CD8-positive, alpha-beta T cell (primary cell): ENCODE measurements at places on chromosomes 3 and 15.

- no peak for DNase-seq
These were observed 866.0 kb downstream of the MCTP2 start for GRCh38 chr15:95097361-95097760.

- no peak for DNase-seq
These were observed 214.6 kb downstream of the SLCO3A1 start for GRCh38 chr15:92068121-92068520.

GRCh38 chr3:31903686-31904431 lies 77.2 kb downstream of the OSBPL10 start:
- no peak for DNase-seq

GRCh38 chr3:129470861-129471260 lies 30.8 kb downstream of the IFT122 start:
- DNase-seq = no peak

DNA sequence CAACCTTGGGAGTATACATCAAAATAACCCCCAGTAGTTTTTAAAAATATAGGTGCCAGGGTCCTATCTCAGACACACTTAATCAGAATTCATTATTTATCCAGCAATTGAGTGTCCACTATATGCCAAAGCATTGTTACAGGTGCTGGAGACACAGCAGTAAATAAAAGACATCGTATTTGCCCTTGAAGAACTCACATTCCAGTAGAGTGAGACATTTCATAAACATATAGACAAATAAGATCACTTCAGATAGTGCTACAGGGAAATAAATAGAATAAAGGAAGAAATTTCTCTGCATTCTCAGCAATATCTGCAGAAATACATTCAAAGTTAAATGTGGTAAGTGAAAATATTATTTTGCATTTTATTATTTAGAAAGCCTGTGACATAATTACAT lies 34.1 kb upstream of the ANKRD28 start:
- no peak for DNase-seq

DNA sequence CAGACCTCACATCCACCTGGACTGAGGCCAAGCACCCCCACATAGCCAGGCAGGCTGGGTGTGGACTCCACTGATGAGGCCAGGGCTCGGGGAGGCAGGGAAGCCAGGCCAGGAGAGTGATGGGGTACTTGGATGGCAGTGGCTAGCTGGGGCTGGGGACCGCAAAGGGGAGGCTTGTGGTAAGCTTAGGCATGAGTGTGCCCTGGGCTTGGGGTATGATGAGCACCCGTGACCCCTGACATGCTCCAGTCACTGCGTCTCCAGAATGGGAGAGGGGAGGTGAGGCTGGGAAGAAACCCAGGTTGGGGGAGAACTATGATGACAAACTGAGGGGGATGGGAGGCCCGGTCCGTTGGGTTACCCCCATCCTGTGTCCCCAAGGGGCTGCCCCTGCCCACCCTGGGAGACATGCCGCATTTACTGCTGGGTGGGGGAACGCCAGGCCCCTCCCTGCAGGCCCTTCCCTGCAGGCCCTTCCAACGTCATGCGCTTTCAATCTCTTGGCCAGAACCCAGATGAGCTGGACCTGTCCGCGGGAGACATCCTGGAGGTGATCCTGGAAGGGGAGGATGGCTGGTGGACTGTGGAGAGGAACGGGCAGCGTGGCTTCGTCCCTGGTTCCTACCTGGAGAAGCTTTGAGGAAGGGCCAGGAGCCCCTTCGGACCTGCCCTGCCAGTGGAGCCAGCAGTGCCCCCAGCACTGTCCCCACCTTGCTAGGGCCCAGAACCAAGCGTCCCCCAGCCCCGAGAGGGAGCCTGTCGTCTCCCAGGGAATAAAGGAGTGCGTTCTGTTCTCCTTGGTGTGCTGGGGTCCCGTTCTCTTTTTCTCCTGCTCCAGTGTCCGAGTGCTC lies 34.1 kb downstream of the TSPAN3 start:
- DNase-seq = no peak

GRCh38 chr3:138381950-138382715 lies 33.8 kb downstream of the MRAS start:
- no peak for DNase-seq

DNA sequence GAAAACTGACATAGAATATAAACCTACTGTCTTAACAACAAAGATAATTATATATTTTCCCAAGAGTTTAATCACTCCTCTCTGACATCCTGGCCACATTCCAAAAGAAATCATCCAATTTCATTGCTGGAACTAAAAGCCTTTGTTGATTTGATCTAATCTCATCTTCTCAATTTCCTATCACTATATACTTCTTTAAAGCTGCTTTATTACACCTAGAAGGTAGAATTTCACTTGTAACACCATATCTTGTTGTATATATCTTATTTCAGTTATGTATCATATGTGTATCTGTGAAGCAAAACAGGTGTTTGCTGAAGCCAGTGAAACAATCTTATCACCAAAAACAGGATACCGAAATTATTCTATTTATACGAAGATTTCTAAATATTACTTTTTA lies 740.2 kb downstream of the ROBO1 start:
- no peak for DNase-seq

- no peak for DNase-seq
These were observed 3.3 kb downstream of the TMEM115 start for GRCh38 chr3:50355829-50356552.

- no peak for DNase-seq
These were observed 4.0 kb downstream of the GNB4 start for GRCh38 chr3:179447251-179447650.

DNA sequence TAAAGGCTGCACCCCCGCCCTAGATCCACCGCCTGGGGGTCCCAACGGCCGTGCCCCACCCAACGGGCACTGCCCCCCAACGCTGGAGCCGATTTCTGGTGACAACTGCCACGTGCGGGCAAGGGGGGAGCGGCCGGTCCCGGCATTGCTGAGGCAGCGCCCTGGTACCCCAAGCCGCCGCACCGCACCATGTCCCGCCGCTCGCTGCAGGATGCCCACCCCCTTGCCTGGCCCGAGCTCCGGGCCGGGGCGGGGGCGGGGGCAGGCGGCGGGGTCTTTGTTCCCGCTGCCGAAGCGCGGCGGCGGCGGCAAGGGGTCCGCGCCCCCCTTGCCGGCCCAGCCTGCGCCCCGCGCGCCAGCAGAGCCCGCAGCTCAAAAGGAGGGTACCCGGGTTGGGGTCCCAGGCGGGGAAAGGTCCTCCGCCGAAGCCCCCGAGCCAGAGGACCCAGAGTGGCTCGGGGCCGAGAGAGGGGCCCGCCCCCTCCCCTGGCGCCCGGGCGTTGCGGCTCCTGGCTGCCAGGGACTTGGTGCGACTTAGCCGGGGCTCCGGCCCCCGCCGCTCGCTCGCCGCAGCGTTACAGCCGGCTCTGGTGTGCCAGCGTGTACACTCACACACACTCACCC lies 678 bp downstream of the SEMA7A start:
- DNase-seq = peak; percentile 38

- peak; percentile 42 for DNase-seq
These were observed 2.4 kb downstream of the TSC22D2 start for GRCh38 chr3:150410311-150411105.

DNA sequence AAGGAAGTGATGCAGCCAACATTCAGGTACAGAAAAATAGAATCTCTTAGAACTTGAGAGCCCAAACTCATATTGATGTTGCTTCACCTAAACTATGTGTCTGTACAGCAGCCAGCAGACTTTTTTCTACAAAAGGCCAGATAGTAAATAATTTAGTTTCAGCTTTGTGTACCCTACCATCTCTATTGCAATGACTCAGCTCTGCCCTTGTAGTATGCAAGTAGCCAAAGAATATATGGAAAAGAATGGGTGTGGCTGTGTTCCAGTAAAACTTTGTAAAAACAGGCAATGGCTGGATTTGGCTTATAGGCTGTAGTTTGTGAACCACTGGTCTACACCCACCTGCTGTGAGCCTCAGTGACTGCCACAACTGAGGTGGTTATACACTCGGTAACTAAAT lies 392.5 kb upstream of the RARB start:
- no peak for DNase-seq

DNA sequence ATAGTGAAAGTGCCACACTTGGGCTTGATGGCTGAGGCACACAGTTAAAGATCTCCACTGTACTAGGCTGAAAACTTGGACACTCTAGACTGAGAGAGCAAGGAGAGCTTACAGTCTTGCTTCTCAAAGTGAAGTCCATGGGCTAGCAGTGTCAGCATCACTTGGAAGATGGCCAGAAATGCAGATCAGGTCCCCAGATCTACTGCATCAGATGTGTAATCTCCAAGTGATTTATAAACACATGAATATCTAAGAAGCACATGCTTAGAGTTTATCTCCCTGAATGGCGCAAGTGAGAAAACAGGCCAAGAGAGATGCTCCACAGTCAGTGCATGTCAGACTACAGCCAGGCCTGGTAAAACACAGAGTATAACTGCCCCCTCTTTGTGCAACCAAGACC lies 308.6 kb downstream of the CLSTN2 start:
- DNase-seq = no peak

- DNase-seq = no peak
These were observed 15.2 kb upstream of the ACTC1 start for GRCh38 chr15:34810443-34811129.

DNA sequence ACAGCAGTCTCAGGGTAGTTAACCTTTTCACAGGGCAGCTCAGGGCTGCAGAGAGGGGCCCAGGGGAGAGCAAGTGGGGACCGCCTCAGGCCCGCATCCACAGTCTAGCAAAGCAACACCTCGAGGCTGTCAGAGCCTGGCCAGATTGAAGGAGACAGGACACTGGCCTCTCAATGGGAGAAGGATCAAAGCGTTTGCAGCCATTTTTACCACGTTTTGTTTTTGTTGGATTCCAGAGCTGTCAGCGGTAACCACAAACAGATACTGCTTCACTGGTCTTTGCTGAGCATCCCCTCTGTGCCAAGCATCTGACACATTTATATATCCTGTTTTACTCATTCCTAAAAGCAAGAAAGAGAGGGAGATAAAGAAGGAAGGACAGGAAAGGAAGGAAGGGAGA lies 153.8 kb downstream of the SHQ1 start:
- no peak for DNase-seq

DNA sequence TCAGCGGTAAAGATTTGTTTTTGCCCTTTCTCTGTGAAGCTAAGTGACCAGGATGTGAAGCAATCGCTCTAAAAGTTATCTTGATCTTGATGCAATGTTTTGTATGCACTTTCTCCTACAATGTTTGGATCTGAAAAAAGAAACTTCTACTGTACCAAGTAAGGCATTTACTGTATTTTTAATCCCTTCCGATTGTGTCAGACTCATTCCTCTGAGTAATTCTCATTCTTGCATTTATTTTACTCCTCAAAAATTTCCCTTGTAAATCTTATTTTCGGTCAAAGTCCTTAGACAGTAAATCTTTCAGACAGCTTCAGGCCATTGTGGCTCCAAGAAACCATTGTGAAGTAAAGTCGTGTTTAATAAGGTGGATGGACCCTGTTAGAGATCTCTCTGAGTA lies 141.9 kb downstream of the TP63 start:
- no peak for DNase-seq

GRCh38 chr3:51727500-51727899 lies 20.6 kb downstream of the GRM2 start:
- no peak for DNase-seq

DNA sequence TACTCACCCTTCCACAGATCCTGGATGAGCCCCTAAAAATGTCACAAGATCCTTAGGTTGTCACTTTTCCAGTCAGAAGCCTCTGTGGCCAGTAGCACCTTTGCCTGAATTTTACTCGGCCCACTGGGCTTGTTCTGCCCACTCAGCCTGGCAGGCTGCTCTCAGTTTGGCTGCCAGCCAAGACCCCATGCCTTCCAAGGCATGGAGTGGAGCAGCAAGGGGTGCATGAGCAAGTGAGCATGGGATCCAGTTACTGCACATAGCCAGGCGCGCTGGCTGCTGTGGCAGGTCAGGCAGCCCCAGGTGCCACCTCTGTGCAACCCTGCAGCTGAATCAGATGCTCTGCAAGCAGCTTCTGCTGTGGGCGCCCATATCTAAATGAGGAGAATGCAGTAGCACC lies 79.3 kb downstream of the CGGBP1 start:
- no peak for DNase-seq

GRCh38 chr3:37029516-37030163 lies 36.3 kb downstream of the MLH1 start:
- no peak for DNase-seq

- DNase-seq = no peak
These were observed 64.9 kb upstream of the PRICKLE2 start for GRCh38 chr3:64290161-64290560.

- DNase-seq = no peak
These were observed 57.0 kb upstream of the NR2F2 start for GRCh38 chr15:96273317-96274086.

- no peak for DNase-seq
These were observed 2.2 kb downstream of the BTBD1 start for GRCh38 chr15:83064859-83065258.

DNA sequence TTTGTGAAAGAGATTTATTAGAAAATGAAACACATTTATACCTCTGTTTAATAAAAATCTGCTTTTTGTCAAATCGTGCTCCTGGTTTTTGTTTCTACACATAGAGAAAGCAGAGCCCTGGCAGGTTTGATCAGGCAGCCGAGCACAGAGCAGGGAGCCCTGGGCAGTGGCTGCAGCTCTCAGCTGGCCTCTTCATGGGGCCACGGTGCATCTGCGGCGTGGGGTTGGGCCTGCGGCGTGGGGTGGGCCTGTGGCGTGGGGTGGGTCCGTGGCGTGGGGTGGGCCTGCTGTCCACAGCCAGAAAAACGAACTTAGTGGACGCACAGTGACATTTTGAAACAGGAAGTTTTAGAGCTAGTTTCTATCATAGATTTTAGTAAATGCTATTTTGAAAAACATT lies 10.6 kb downstream of the GOLGA6L2 start:
- no peak for DNase-seq

DNA sequence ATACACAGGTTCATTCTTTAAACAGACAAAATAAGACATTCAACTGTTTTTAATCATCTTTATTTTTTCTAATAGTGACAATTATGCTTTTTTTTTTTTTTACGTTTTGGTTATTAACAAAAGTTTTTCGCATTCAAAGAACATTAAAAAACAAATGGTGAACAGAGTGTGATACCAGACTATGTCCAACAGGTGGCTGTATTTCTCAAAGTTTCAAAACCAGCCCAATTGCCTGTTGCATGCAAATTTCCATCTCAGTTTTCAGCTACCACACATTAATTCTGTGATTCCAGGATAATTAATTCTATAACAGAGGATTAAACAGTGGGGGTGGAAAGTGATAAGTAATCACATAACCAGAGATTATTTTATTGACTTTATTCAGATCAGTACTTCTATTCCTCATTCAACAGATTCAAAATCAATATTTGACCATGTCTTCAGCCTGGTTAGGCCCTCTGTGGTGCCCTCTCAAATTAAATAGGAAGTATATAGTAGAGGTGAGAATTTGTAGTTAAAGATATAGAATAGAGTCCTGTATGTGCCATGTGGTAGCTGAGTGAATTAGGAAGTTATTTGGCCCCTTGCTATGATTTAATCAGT lies 122.2 kb upstream of the DCBLD2 start:
- no peak for DNase-seq

DNA sequence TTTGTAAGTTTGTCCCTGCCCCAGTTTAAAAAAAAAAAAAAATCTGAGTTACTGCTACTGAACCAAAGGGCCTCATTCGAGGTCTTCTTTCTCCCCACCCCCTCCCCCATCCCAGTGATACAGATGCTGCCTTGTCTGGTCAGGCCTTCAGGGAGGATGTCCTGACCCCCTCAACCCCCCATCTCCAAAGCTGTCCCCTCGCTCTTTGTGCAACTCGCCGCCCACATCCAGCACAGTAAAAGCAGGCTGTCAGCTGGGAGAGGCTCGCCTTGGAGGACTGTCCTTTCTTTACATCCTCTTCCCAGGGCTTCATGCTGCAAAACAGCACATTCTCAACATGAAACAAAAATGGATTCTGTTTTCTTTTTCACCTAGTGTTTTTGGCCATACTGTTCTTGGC lies 133.4 kb downstream of the VGLL4 start:
- DNase-seq = no peak
